NCI-H446 treated with DMSO at 0.1 percent for 48 hours (cell line): ENCODE measurements at places on chromosomes 12 and 14.

DNA sequence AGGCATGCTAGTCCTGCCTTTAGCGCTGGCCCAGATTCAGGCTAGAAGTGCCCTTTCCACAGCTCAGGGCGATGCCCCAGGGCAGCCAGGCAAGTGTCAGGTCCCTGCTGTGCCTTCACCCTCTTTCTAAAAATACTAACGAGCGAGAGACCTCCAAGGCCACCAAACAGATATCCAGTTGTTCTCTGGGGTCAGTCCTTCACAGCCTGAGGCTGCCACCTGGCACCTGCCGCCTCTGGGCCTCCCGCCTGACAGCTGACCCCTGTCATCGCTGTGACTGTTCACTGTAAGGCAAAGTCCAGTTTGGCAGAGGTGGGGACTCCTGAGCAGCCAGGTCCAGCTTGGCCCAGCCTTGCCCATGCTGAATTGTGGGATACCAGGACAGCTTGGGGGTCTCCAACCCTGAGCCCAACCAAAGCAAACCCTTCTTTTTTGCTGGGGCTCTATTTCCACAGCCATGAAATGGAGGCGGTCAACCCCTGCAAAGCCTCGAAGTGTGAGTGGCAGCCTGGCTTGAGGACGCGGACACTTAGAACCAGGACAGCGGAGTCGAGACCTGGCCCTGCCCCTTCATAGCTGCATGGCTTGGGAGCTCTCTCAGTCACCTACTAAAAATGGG lies 79.9 kb downstream of the NINJ2 start:
- DNase-seq: no peak

DNA sequence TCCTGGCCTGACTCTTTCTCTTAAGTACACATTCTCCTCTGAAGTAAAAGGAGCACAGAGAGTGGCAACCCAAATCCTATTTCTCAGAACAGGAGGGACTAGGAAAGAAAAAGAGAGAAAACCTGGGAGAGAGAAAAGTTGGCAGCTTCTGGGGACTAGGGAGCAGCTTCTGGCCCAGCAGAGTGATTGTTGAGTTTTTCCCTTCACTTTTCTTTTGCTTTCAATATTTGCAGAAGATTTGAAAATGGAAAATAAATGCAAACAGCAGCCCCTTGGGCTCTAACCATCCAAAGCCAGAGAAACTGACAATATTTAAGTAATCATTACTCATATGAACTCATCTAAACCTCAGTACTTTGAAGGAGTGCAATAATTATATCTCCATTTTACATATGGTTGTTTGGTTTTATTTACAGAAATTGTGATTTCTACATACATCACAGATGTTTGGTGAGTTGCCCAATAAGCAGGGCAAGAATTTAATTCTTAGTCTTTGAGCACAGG lies 28.8 kb upstream of the IGF1 start:
- DNase-seq: no peak

DNA sequence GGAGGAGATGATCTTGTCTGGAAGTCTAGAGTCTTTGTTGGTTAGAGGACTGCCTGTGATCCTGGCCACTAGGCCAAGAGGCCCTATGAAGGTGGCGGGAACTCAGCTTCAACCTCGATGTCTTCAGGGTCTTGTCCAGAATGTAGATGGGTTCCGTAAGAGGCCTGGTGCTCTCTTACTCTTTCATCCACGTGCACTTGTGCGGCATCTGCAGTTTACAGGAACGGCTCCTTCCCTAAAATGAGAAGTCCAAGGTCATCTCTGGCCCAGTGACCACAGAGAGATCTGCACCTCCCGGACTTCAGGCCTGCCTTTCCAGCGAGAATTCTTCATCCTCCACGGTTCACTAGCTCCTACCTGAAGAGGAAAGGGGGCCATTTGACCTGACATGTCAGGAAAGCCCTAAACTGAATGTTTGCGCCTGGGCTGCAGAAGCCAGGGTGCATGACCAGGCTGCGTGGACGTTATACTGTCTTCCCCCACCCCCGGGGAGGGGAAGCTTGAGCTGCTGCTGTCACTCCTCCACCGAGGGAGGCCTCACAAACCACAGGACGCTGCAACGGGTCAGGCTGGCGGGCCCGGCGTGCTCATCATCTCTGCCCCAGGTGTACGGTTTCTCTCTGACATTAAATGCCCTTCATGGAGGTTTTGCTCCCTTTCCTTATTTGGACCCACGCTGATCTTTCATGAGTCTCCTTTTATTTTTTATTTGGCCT lies 17.7 kb downstream of the WNT5B start:
- no peak for DNase-seq

GRCh38 chr14:22390195-22390594 lies 198.8 kb downstream of the DAD1 start:
- no peak for DNase-seq
